GM13976 (cell line): ENCODE measurements at places on chromosomes 1 and 21.

- no peak for DNase-seq
Measured at GRCh38 chr1:231036416-231036815, 3.6 kb downstream of the FAM89A start.

- DNase-seq: peak; percentile 40
Measured at GRCh38 chr1:197920067-197920396, 2.9 kb downstream of the LHX9 start.

DNA sequence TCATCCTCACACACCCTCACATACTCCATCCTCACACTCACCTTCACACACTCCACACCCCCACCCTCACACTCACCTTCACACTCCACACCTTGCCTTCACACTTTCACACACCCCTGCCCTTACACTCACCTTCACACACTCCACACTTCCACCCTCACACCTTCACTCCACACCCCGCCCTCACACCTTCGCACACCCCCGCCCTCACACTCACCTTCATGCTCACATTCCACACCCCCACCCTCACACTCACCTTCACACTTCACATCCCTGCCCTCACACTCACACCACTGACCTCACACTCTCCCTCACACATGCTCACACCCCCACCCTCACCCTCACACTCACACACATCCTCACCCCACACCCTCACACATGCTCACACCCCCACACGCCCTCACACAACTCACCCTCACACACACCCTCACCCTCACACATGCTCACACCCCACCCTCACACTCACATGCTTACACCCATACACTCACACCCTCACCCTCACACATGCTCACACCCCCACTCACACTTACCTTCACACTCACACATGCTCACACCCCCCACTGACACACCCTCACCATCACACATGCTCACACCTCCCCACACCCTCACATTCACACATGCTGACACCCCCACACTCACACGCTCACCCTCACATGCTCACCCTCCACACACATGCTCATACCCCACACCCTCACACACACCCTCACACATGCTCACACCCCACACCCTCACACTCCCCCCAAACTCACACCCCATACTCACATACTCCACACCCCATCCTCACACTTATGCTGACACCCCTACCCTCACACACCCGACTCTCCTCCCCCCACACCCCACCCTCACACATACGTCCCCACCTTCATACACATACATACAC lies 44.5 kb upstream of the EDN2 start:
- no peak for DNase-seq

DNA sequence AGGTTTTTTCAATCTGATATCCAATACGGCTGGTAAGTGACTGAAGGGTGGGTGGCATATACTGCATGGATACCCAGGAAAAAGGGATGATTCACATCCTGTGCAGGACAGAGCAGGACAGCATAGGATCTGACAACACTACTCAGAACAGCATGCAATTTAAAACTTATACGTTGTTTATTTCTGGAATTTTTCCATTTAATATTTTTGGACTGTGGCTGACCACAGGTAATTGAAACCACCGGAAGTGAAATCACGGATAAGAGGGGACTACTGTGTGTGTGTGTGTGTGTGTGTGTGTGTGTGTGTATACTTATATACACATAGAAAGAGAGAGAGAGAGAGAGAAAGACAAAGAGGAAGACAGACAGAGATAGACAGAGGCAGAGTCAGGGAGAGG lies 23.0 kb downstream of the ERICH3 start:
- no peak for DNase-seq

DNA sequence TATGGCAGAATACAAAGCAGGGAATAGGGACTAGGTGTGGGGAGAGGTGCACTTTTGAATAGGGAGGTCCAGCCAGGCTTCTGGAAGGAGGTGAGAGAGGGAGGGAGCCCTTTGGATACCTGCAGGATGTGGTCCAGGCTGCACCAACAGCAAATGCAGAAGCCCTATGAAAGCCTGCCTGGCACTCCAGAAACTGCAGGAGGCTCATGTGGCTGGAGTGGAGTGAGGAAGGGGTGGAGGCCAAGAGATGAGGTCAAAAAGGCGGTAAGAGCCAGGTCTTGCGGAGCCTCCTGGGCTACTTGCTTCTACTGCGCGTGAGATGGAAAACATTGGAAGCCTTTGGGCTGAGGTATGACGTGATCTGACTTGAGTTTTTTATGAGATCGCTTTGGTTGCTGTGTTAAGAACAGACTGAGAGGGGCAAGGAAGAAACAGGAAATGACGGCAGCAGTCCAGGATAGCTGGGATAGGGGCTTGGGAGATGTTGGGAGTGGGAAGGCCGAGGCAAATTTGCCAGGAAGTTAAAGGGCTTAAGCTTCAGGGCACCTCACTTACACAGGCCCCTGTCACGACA lies 4.4 kb upstream of the BATF3 start:
- DNase-seq: no peak

- DNase-seq: peak; percentile 67
Measured at GRCh38 chr1:212955098-212955497, 4.8 kb downstream of the VASH2 start.

GRCh38 chr1:201946224-201946908 lies at the start of gene LMOD1:
TSS of gene LMOD1 (minus strand) at chr1:201946548. CDS start at chr1:201946340, 208 bp downstream.
- peak; percentile 33 for DNase-seq

DNA sequence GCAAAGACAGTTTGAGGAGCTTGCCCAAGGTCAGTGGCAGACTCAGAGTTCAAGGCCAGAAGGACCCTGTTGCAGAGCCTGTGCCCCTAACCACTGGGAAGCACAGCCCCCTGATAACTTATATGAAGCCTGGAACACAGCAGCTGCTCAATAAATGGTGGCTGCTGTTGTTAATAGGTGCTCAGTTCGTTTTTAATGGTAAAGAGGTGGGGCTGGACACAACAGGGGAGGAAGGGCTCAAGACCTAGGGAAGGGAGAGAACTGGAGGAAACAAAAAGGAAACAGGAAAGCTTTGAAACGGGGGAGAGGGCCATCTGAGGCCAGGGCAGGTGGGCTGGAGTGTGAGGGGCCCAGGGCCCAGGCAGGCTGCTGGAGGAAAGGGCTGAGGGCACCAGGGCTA lies 125.4 kb downstream of the LACTBL1 start:
- no peak for DNase-seq

DNA sequence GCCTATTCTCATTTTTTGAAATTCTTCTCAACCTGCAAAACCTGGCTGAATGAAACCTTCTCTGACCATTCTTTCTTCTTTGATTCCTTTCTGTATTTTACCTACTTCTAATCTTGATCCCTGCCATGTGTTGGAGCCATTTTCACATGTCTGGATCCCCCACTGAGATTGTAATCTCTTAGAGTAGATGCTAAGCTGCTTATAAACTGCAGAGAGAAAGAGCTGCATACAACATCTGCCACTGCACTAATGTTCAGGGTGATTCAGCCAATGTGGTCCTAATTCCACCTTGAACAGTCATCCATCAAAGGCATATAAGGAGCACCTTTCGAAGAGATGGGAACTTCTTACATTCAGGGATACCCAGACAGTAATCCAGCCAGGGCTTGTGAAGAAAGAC lies 16.2 kb upstream of the DAB1 start:
- DNase-seq: no peak

GRCh38 chr1:26410706-26411623 lies at the start of gene LIN28A:
TSS of gene LIN28A (plus strand) at chr1:26410817. CDS start at chr1:26410892, 75 bp downstream.
- no peak for DNase-seq

- no peak for DNase-seq
Measured at GRCh38 chr1:5906966-5907365, 85.3 kb downstream of the NPHP4 start.

GRCh38 chr1:238962941-238963340 lies 423.4 kb upstream of the CHRM3 start:
- DNase-seq: no peak

GRCh38 chr1:43706598-43707189 lies 642 bp upstream of the ST3GAL3 start:
- DNase-seq: peak; percentile 28

GRCh38 chr1:12618965-12619791 lies 1.2 kb upstream of the DHRS3 start:
- peak; percentile 63 for DNase-seq

DNA sequence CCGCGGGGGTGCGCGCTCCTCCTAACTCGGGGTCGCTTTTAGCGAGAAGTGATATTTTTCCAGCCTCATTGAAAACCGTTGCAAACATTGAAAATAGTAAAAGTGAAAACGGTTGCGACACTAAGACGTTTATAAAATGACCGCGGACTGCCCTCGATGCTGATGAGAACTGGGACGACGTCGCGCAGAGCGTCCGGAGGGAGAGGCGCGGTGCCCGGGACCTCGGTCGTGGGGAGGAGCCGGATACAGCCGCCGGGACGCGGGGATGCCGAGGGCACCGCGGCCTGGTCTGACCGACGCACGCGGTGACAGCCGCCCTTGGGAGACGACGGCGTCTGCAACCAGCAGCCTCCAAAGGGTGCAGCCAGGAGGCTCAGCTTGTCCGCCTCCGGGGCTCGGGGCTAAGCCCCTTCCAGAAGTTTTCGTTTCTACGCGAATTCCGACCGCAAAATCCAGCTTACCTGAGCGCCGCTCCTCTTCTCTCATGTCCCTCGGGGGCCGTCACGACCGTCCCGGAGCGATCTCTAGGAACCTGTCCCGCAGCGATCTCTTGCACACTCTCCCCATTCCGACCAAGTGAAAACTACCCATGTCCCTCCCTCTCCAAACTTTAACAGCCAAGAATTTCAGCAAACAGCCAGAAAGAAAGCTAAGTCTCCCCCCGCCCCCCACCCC lies 144.4 kb upstream of the ETS2 start:
- peak; percentile 36 for DNase-seq

DNA sequence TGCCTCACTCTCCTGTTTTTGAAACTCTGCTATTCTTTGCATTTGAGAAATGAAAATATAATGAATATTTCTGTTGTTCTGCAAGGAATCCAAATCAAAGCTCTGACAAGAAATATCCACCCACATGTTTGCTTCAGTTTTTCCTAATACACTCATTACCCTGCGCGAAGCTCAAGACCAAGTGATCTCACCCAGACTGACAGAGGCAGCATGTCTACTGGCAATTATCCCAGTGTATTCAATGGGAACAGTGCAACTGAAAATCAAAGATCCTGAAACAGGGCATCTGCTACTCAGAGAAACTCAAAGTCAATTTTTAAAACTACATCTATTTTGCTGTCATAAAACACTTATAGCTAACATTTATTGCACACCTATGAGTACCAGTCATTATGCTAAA lies 321.0 kb upstream of the LRRC7 start:
- DNase-seq: no peak

DNA sequence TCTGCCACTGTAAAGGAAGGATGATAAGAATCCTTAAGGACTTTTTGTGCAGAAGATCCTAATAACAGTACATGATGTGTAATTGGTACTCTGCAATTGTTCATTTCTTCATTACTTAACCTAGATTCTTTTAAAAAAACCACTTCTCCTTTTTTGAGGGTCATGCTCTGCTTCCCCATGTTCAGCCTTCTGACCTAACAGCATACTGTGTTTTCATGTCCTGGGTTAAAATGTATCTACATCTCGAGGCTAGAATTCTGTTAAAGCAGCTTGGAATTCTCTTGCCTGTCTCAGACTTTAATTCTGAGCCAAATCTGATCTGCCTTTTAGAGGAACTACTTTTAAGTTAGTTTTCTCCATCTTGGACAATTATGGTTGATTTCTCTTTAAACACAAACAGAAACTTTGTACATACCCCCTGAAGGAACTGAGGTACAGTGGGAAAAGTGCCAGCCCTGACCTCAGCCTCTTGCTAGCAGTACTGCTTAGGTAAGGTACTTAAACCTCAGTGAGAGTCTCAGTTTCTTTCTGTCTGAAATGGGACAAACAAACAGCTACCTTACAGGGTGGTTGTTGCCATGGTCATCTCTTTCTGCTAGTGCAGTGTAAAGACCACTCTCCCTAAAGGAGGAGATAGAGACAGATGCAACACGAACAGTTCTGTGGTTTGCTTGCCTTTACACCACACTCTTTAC lies 103.2 kb upstream of the DYNLT5 start:
- peak; percentile 9 for DNase-seq

DNA sequence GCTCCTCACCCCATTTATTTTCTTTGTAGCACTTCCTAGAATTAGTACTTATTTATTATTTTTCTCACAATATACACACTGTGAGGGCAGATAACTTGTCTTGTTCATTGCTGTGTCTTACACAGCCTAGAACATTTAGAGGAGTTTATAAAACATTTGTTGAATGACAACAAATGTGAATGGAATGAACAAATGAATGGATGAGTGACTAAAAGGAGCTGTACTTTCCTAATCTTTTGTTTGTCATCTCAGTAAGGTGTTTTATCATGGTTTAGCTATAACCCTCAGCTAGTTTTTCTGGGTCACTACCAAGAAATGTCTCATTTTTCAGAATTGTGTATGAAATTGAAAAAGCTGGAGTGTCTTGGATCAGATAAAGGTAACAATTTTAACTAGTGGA lies 239.3 kb upstream of the KCNK2 start:
- DNase-seq: no peak

GRCh38 chr21:24470852-24471251 lies 1136.4 kb downstream of the MRPL39 start:
- no peak for DNase-seq

GRCh38 chr1:105934806-105935205 lies 1121.7 kb upstream of the PRMT6 start:
- DNase-seq: no peak

- no peak for DNase-seq
Measured at GRCh38 chr1:90223401-90223800, 228.5 kb downstream of the ZNF326 start.

DNA sequence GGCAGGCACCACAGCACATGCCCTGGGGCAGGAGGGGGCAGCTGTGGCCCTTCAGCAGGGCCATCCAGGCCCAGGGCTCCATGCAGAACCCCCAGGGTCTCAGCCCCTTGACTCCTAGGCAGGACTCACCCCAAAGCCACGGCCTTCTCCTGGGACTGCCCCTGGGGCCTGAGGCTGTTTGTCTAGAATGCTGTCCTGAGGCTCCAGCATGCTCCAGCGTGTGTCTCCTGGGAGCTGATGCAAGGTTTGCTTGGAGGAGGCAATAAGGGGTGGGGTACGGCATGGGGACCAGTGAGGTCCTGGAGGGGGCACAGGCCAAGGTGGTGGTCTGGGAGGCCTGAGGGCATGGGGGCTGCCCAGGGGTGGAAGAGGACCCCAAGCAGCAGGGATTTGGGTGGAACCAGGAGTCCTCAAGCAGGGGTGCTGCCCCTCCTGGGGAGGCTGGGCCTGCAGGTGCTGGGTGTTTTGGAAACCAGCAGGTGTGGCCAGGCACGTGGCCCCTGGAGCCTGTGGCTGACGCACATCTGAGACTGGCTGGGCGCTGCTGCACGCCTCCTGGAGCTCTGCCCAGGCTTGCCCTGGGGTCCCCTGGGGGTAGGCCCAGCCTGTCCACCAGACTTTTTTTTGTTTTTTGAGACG lies 7.8 kb upstream of the CALML6 start:
- no peak for DNase-seq

DNA sequence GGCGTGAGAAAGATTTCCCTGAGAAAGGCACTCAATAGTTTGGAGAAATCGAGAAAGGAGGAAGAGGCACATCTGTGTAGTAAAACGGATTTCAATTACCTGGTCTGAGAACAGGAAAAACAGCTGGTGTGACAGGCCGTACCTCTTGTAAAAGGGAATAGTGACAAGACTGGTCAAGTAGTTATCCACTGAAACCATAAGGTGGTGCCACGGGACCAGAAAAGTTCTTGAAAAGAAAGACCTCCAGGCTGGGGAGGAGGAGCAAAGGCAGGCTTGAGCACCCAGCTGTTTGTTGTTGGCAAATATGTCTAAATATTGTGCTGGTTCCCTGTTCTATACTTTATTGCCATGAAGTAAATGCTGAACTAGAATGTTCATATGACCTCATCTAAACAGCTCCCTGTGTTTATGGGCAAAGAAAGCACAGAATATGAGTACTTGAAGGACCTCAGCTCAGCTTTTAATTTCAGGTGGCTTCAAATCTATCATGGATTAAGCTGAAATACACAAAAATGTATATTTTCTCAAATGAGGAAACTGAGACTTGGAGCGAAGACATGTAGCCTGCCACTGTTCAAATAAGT lies 4.0 kb downstream of the HAO2 start:
- peak; percentile 42 for DNase-seq
